ENCODE measurements at places on chromosomes 7 and 10.
A peak's percentile ranks its signal among the peaks of the same experiment; 100 is the strongest.

DNA sequence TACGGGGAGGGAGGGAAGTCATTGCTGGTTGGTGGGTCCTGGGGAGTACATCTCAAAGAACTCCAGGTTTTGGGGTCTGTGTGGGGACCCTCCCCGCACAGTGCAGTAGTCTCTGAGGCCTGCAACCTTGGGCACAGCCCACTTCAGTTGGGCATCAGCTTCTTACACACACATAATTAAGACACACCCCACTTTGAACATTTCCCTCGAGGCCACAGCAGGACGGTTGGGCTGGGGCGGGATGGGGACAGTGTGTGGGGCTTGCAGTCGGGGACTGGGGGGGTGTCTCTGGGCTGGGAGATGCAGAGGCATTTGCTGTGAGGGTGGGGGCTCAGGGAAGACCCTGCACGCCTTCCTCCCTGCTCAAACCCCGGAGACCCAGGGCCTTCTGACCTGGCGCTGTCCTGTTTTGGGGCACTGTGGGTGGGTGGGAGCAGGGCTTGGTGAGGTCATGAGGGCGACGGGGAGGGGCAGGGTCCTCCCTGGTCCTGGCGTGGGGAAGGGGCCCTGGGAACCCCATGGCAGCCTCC lies 1.3 kb downstream of the LFNG start:
- no peak for DNase-seq

DNA sequence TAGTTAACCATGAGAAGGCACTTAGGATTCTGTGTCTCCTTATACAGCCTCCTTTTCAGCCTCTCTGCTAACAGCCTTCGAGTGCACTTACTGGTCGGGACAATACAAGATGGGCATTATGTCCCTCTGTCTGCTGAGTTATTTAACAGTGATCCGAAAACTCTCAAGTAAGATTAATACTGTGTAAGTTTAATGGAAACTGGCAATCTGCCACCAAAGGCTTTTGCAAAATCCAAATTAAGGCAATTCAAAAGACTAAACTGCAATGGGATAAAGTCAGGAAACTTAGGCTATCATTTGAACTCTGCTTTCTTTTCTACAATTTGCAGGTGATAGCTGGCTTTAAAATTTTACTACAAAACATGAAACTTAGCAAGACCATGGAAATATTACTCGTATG lies 477.8 kb downstream of the TFEC start:
- DNase-seq = no peak

DNA sequence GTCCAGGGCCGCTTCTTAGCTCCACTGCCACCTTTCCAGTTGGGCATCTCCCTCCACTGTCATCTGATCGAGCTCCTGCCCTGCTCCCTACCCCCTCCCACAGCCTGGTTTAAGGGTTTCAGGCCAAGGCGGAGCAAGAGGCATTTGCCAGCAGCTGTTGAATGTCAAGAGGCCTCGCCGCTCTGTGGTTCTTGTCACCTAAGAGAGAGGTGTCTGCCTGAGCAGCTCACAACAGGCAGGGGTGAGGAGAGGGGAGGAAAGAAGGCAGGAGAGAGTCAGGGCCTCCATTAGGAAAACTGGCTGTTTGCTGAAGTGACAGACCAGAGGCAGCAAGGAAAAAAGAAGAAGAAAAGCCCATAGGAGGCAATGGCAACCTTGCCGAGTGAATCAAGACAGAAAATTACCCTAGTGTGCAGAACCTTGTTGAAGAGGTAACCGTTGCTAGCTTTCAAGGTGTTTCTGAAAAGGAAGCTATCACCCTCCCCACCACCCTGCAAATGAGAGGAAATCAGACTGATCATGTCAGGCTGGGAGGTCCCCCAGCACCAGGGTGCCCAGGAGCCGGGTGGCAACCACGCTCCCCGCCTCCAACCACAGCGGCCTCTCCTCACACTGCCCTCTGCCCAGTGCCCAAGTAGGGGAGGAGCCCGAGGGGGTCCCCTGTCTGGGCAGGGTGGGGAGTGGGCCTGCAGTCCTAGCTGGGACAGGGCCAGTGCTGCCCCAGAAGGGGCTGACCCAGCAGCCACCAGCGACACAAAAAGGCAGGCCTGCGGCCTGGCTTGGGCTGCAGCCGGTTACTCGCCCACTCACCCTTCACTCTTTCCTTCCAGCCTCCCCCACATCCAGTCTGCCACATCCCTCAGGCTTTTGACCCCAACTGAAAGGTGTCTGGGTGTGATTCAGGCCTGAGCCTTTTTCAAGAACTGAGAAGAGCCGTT lies 7.1 kb downstream of the GATA3 start:
- DNase-seq = no peak

DNA sequence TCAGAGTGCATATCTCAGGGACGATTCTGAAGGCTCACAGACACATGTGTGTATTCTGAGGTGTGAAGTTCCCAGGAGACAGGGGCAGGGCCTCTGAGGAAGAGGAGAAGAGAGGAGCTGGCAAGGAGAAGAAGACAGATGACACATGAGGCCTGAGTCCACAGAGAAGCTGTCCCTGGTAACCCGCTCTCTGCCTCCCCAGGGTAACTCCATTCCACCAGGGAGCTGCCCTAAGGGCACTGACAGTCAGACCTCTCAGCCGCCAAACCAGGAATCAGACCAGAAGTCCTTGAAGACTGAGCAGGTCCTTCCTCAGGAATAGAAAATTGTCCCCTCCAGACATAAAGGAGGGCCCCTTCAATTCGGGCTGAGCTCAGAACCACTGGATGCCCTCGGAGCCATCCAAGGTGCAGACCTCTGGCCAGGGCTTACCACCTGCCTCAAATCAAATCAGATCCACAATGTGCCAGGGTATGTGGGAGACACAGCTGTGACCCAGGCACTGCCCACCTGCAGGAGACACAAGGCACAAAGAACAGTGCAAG lies 57.4 kb downstream of the TLL2 start:
- no peak for DNase-seq

DNA sequence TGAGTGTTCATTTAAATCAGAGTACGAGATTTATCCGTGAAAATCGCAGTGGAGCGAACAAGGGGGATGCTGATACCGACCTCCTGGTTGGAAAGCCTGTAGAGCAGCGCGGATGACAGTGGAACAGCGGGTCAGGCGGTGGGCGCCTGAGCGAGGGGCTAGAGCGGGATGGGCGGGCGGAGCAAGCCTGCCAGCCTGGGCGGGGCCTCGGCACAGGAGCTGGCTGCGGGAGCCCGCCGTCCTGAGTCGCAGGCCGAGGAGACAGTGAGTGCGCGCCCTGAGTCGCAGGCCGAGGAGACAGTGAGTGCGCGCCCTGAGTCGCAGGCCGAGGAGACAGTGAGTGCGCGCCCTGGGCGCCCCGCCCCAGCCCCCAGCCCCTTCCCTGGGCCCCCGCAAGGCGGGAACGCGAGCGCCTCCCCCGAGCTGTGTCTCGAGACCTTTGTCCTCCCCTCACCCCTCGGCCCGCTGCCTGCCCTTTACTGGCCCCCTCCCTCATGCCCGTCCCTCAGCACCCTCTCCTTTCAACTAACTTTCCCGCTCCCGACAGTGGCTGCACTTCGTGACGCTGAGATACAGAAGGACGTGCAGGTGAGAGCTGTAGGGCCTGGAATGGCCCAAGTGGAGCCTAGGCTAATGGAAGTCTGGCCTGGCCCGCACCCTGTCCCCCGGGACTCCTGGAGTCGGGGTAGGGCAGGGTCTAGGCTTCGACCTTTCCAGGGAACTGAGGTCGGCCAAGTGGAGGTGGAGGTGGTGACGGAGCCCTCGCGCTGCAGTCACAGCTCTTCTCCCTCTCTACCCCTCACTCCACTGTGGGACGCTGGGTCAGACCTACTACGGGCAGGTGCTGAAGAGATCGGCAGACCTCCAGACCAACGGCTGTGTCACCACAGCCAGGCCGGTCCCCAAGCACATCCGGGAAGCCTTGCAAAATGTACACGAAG lies at the start of gene AS3MT:
TSS of gene AS3MT (plus strand) at position 213 of the 941 bp plus-strand sequence. CDS start at position 336, 123 bp downstream.
- peak; percentile 53 for DNase-seq

DNA sequence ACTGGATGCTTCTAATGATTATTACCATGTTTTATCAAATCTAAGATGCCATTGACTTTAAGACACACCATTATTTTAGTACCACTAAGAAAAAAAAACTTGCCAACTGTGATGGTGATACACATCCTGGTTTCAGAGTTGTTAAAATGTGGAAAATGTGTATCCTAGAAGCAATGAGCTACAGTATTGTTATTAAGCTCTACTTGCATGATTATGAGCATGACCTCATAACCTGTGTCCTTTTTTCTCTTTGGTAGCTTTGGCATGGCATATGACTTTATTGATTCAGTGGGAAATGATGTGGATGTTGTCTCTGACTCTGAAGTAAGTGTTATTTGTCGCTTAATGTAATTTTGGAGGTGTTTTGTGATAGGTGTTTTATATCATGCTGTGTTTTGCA lies 3.3 kb downstream of the EDRF1 start:
- no peak for DNase-seq

GRCh38 chr7:47474937-47475879 lies 106.7 kb downstream of the TNS3 start:
- DNase-seq = peak; percentile 78

DNA sequence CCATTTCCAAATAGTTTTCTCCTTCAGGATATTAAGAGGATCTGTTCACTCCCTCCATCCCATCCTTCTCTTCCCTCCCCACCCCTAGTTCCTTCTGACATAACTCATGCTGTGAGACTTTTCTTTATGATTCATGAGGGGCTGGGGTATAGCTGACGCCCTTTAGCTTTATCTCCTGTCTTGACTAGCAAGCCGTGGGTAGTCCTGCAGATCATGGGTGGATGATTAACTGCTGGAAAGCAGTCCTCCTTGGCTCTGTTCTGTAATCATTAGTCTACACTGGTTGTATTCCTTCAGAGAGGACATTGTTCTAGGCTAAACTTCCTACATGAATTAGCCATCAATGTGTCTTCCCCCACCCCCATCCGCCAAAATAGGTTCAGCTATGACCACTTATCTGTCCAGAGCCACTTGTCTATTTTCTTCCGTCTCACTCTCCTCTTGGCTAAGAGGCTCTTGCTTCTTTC lies 135.4 kb downstream of the LRRC4 start:
- no peak for DNase-seq

- no peak for DNase-seq
Observed at GRCh38 chr10:13291821-13292773, 7.8 kb downstream of the PHYH start.

- no peak for DNase-seq
Observed at GRCh38 chr7:147809786-147810185, 780.8 kb upstream of the C7orf33 start.

DNA sequence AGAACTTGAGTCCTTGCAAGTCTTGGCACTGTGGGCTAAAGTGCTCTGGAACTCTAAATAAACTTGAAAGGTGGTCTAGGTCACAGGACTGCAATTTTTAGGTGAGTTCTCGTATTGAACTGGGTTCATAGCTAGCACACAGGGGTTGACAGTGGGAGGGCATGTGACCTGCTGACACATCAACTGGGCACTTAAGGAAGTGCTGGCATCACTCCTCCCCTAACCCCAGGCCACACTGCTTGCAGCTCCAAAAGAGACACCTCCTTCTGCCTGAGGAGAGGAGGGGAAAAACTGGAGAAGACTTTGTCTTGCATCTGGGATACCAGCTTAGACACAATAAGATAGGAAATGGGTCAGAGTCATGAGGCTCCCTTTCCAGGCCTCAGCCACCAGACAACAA lies 38.0 kb upstream of the AASS start:
- no peak for DNase-seq

DNA sequence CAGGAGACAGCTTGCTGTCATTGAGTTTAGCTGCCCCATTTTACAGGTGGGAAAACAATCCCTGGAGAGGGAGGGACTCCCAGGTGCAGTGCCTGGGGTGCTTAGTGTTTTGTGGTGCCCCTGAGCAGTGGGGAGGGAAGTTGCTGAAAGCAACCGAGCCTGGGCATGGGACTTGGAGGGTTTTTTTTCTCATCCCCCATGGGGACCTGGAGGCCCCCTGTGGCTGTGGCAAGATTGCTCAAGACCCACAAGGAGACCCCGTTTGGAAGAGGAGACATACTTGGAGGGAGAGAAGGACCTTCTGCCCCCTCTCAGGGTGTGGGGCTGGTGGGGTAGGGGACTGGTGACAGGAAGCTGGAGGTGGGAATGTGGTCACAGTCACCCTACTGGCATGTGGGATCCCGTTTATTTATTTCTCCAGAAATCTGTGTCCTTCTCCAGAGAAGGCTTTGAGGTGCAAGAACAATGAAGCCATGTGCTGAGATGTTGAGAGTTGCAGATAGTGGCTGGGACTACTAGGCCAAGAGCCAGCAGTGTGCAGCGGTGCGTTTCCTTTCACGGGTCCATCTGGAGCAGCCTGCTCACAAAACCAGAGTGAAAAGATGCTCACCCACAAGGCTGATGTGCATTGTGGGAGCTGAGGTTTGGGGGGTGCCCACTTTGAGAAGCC lies 21.5 kb downstream of the ZMIZ1 start:
- DNase-seq = no peak

- no peak for DNase-seq
Observed at GRCh38 chr10:6461961-6462360, 118.1 kb downstream of the PRKCQ start.

DNA sequence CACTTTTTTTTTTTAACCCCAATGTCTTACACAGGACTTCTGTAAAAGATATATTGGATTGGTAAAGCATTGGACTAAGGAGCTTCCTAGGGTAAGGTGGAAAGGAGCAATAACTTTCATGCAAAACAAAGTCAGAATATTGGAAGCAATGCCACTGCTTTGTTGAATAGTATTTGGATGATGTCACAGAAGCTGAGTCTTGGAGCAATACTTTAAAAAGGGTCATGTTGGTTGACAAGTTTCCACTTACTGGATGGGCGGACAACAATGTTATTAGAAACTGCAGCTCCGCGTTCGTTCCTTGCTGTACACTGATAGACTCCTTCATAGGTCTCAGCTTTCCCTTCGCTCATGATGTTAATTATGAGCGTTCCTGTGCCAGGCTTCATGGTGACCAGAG lies 101.9 kb upstream of the LAMB4 start:
- no peak for DNase-seq

GRCh38 chr7:94062372-94062771 lies 58.2 kb upstream of the BET1 start:
- no peak for DNase-seq

GRCh38 chr7:80711531-80711930 lies 73.1 kb downstream of the CD36 start:
- DNase-seq = no peak

- no peak for DNase-seq
Observed at GRCh38 chr10:2038036-2038435, 300.7 kb upstream of the ADARB2 start.

DNA sequence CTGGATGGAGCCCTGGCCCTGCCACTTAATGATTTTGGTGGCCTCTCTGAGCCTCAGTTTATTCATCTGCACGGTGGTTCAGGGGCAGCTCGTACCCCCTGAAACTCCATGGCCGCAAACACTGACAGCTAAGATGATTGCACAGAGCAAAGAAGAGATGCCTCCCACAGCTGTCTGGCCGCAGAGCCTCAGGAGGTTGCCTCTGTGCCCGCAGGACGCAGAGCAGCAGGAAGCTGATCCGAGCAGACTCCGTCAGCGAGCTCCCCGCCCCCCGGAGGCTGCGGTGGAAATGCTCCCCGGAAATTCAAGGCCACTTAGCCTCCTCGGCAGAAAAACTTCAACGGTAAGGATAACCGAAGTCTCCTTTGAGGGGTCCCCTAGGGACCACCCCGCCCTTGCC lies 30.2 kb upstream of the C10orf53 start:
- DNase-seq = no peak

- DNase-seq = no peak
Observed at GRCh38 chr7:22281481-22281880, 75.5 kb downstream of the RAPGEF5 start.

GRCh38 chr10:35565602-35566081 lies 39.5 kb upstream of the GJD4 start:
- no peak for DNase-seq

- no peak for DNase-seq
Observed at GRCh38 chr10:87799860-87800259, 18.2 kb downstream of the ATAD1 start.

Data from NCI-H510A treated with DMSO at 0.1 percent for 48 hours (cell line).